ENCODE measurements at places on chromosomes 7 and 10.

- no peak for DNase-seq
Measured at GRCh38 chr7:16365177-16365576, 56.2 kb downstream of the CRPPA start.

DNA sequence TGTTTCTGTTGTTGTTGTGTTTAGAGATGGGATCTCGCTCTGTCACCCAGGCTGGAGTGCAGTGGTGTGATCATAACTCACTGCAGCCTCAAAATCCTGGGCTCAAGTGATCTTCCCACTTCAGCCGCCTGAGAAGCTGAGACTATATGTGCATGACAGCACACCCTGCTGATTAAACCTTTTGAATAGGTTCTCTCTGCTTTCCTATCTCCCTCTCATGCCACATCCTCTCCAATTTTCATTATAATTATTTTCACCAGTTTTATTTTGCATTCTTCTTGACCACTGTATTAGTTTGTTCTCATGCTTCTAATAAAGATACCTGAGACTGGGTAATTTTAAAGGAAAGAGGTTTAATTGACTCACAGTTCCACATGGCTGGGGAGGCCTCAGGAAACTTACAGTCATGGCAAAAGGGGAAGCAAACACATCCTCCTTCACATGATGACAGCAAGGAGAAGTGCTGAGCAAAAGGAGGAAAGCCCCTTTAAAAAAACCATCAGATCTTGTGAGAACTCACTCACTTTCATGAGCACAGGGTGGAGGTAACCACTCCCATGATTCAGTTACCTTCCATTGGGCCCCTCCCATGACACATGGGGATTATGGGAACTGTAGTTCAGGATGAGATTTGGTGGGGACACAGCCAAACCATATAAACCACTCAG lies 12.9 kb downstream of the AGK start:
- no peak for DNase-seq

DNA sequence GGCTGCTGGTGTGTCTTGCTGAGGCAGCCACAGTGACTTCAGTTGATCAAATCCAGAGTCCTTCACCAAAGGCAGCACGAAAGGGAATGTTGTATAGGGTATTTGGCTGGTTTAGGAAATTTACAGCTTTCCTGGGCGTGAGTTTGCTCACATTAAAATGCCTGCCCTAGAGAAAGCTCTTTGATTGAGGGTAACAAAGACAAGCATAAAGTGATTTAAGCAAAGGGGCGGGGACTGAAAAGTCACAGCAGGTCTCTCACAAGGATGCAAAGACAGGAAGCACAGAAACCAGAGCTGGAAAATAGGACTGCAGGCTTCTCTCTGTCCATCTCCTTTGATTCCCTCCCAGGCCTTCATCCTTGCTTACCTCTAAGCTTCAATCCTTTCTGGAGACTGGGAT lies 139.2 kb downstream of the ELMO1 start:
- DNase-seq, result no peak

DNA sequence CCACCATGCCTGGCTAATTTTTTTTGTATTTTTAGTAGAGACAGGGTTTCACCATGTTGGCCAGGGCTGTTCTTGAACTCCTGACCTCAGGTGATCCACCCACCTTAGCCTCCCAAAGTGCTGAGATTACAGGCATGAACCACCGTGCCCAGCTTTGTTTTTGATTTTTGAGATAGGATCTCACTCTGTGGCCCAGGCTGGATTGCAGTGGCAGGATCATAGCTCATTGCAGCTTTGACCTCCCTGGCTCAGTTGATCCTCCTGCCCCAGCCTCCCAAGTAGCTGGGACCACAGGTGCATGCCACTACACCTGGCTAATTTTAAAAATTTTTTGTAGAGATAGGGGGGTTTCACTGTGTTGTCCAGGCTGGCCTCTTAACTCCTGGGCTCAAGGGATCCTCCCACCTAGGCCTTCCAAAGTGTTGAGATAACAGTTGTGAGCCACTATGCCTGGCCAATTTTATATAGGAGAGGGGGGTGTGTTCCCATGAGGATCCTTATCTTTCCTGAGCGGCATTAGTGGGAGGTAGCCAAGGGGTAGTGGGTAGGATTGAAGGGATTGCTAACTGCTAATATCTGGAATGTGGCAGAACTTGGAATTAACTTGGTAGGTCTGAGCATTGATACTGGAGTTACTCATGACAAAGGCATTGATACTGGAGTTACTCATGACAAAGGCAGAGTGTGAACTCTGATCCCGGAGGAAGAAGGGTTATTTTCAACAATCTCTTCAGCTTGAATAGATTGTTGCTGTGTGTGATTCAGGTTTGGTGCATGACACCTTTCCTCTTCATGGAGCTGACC lies 1.0 kb upstream of the NOLC1 start:
- DNase-seq, result no peak

- DNase-seq, result no peak
Measured at GRCh38 chr10:30185916-30186315, 126.5 kb upstream of the JCAD start.

DNA sequence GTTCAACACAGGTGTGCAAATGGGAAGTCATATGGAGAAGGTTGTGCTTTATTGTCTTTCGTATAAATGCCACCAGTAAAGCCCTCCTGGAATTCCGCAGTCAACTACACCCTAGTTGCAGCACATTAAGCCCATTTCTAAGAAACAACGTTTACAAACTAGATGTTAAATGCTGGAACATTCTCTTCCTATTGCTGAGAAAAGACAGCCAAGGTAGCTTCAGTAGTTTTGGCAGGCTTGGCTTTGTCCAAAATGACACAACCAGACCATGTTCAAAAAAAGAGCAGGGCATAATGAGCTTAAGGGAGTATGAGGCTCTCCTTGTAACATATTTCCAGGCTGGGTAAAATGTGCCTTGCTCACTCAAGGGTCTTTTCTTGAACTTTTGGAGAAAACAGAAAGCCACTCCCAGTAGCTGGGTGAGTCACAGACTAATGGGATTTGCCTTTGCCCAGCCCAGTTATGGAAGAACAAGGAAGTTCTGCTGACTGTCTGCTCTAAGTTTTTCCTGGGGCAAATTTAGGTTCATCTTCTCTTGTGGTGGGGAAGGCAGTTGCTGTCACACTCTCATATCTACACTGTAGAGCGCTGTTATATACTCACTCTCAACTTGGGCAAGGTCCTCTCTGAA lies 238.7 kb downstream of the PLXNA4 start:
- no peak for DNase-seq

- DNase-seq, result no peak
Measured at GRCh38 chr7:22645418-22646181, 81.4 kb upstream of the IL6 start.

- DNase-seq, result no peak
Measured at GRCh38 chr7:121192834-121193233, 136.0 kb upstream of the WNT16 start.

DNA sequence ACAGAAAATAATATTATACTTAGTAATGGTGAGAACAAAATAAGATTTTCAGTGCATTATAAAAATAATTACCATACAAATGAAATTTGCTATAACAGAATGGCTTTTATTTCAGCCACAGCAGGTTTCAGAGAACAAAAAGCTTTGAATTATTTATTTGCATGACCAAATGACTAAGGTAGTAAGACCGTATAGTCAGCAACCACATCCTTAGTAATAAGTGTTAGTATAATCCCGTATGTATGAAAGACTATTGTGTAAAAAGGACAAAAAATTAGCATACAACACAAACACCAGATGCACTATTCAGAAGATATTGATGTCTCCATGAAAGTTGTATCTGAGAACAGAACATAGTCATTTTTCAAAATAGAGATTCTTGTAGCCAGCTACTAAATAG lies 12.2 kb downstream of the PDZD8 start:
- no peak for DNase-seq
